Right atrium auricular region (tissue), 2 donors: ENCODE measurements at places on chromosomes 3 and 15. TPM values are rescaled to one million over a fixed set of nuclear protein-coding genes. Genes with fewer than 3 reads are reported as not detected.

The CPNE9 gene
- total RNA-seq, result not detected

- DNase-seq, result no peak
These were observed 36.4 kb downstream of the WWTR1 start for GRCh38 chr3:149621218-149622005.

DNA sequence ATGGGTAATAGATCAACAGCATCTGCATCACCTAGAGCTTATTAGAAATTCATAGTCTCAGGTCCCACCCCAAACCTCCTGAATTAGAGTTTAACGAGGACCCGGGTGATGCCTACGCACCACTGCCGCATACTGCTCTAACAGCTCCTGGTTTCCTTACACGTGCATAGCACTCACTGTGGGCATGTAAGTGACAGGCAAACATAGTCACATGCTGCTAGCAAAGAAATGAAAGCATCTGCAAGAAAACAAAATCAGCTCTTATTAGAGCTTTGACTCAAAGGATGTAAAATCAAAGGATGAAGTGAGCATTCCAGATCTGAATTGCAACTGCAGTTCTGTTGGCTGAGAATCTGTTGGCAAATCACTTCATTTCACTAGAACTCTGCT, 19.1 kb upstream of the RIOX2 start:
- DNase-seq, result no peak

DNA sequence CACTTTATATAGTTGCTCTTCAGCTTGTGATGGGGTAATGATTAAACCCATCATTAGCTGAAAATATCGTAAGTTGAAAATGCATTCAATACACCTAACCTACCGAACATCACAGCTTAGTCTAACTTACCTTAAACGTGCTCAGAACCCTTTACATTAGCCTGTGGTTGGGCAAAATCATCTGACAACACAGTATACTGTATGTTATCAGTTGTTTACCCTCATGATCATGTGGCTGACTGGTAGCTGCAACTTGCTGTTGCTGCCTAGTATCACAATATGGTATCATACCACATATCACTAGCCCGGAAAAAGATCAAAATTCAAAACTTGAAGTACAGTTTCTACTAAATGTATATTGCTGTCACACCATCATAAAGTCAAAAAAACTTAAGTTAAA, 9.5 kb downstream of the ZNF280D start:
- no peak for DNase-seq

DNA sequence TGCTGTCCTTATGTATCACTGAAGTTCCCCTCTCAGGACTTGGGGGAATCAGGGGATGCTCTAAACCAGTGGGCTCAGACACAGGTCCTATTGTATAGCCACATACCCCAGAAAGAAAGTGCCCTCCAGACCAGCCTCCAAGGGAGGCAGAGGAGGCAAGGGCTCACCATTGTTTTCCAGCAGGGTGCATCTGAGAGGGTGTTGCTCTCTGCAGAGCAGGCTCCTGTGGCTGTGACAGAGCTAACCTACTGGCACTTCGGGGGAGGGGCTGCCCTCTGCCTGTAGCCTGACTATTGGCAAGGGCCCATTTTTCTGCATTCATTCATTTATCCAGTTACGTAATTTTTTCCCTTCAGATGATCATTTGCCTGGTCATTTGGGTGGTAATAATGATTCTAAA, 39.9 kb downstream of the EEFSEC start:
- DNase-seq, result no peak
